ENCODE measurements at places on chromosomes 4 and X.

DNA sequence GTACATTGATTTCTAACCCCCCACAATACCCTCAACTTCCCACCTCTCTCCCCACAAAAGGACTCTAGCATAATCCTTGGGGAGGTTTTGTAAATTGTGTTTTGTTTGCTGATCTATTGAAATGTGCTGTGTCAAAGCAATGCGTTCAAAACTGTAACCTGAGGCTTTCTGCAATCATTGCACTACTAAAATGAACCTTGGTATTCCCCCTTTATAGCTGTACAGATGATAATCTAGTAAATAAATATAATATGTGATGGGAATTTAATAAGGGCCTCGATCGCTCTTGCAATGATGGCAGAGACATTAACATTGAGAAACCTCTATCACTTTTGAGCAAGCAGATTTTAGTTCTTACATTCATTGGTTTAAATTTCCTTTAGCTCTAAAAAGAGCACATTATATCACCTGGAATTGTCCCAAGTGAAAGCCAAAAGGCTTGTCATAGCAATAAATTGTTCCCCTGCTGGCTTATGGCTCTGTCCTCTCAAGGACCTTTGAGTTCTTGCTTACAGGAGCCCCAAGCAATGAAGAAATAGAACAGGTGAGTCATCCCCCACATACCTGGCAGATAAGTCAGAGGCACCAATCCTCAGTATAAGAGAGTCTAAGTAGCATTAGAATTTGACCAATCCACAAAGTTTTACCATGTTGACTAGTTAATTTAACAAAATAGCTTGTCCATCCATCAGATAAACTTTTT lies 18.4 kb upstream of the ACE2 start:
- DNase-seq = no peak

- DNase-seq = no peak
These were observed 10.4 kb upstream of the SEPTIN11 start for GRCh38 chr4:76939184-76939583.

DNA sequence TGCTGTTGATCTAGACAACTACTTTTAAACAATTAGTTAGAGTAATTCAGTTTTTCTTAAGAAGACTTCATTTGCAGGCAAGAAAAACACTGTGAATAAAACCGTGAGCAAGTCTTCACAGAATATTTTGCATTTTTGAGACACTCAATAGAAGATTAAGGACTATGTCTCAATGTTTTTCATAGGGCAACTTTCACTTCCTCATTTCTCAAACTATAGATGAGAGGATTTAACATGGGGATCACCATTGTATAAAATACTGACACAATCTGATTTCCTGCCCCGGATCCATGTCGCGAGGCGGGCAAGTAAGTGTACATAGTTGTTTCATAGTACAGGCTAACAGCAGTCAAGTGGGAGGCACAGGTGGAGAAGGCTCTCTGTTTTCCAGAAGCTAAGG lies 108.8 kb upstream of the IGSF1 start:
- DNase-seq = no peak

- no peak for DNase-seq
These were observed 81.8 kb downstream of the TEX11 start for GRCh38 chrX:70826715-70827114.

- DNase-seq = no peak
These were observed 12.2 kb upstream of the FMR1 start for GRCh38 chrX:147899379-147900114.

DNA sequence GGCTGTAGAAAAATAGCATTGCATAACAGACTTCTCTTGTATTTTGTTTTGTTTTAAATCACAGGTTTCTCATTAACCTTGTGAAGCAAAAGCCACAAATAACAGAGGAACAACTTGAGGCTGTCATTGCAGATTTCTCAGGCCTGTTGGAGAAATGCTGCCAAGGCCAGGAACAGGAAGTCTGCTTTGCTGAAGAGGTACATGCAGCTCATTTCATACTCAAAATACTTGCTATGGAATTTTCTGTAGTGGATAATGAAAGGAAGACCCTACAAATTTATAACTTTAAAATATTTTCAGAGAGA lies 17.6 kb downstream of the AFP start:
- DNase-seq = no peak
